ENCODE measurements at places on chromosomes 7 and 10.

- no peak for DNase-seq
Observed at GRCh38 chr10:122221958-122222357, 49.1 kb upstream of the BTBD16 start.

DNA sequence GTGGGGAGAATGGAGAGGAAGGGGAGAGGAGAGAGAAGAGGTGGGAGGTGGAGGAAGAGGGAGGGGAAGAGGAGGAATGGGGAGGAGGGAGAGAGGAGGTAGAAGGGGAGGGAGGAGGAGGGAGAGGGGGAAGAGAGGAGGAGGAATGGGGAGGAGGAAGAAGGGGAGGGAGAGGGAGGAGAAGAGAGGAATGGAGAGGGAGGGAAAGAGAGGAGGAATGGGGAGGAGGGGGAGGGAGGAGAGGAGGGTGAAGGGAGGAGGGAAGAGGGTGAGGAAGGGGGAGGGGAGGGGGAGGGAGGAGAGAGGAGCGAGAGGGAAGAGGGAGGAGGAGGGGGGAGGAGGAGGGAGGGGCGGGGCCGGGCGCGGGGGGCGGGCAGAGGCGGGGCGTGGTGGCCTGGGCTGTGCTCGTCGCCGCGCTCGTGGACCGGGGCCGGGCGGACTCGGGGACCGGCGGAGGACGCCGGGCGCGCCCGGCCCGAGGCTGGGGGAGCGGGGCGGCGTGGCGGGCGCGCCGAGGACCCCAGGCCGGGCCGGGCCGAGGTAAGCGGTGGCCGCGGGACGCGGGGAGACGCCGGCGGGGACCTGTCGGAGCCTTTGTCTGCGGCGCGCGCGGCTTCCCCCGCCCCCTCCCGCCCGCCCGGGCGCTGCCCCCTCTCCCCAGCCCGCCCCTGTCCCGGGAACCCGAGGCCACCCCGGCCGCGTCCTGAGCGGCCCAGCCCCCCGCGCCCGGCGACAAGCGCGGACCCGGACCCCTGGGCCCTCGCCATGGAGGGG is at the start of gene SLC29A4:
SLC29A4 (plus strand) TSS at position 401 of the 774 bp plus-strand sequence. CDS start 4,874 bp downstream, outside the sequence.
- no peak for DNase-seq

DNA sequence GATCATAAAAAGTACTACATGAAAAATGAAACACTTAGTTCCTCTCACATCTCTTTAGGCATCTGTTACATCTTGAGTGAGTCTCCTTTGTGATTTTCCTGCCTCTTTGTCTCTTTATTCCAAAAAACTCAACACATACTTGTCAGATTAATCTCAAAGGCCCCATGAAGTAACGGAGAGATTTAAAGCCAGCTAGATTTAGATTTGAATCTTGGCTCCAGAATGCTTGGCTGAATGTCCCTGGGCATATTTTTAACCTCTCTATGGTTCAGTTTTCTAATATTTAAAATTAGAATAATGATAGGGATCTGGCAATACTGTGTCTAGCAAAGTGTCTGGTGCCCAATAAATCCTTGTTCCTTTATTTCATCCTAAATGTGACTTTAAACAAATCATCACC is 140.0 kb downstream of the DGKB start:
- no peak for DNase-seq

GRCh38 chr10:93160829-93161228 is 87.1 kb downstream of the CYP26A1 start:
- DNase-seq: no peak

- DNase-seq: no peak
Observed at GRCh38 chr10:117860823-117861222, 185.9 kb downstream of the RAB11FIP2 start.

DNA sequence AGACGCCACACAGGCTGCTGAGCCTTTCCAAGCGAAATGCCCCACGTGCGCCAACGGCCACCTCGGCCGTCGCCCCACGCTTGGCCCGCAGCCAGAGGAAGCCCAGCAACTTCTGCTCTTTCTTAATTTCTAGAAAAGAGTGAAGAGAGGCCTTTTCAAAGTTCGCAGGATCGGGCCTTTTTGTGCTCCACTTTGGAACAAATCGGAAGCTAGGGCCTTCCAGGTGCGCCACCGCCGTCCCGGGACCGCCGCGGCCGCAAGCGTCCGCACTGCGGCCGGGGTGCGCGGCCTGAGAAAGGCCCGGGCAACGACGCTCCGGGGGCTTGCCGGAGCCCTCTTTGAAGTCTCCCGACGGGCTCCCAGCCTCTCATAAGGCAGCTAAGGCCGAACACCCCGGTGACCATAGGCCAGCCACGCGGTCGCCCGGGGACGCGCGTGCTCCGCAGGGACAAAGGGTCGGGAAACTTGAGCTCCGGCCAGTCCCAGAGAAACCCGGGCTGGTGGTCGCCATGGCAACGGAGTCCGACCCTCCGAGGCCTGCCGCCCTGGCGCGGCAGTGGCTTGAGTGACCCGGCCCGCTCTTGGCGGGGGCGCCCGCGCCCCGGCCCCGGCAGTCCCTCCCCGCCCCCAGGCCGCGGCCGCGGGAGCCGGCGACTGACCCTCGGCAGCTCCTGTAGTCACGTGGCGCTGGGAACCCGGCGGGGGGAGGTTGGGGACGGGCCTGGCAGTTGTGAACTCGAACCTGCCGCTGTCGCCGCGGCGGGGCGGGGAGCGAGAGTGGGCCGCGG is at the start of gene REPIN1:
REPIN1 (plus strand) TSS at position 727 of the 788 bp plus-strand sequence. CDS start 890 bp downstream, outside the sequence.
- peak; percentile 62 for DNase-seq

GRCh38 chr7:94396596-94396995 is 1.9 kb downstream of the COL1A2 start:
- DNase-seq: no peak
